Activated CD8-positive, alpha-beta T cell treated with anti-CD3 and anti-CD28 coated beads for 36 hours (primary cell): ENCODE measurements at places on chromosomes 3 and 15. TPM values are rescaled to one million over a fixed set of nuclear protein-coding genes. Genes with fewer than 3 reads are reported as not detected.
A peak's percentile ranks its signal among the peaks of the same experiment; 100 is the strongest.

Gene TM4SF18
- not detected for total RNA-seq

Gene ISLR2
- not detected for total RNA-seq

DNA sequence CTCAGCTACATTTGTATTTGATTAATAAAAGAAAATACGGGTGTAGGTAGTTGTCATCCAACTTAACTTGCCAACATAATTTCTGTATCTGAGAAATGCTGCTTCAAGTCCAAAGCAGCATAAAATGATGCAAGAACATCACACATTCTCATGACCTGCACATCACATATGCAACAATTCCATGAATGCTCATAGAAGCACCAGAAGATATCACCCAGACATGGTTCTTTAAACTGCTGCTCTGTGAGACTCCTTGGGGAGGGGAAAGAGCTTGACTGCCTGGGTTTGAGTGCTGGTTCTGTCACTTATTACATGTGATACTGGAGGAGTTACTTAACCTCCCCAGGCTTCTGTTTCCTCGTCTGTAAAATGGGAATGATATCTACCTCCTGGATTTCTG is 39.4 kb downstream of the CHST14 start:
- DNase-seq = no peak

Gene CLRN1
- total RNA-seq = not detected

GRCh38 chr15:40891810-40892446 is 2.3 kb upstream of the VPS18 start:
- DNase-seq = peak; percentile 58

DNA sequence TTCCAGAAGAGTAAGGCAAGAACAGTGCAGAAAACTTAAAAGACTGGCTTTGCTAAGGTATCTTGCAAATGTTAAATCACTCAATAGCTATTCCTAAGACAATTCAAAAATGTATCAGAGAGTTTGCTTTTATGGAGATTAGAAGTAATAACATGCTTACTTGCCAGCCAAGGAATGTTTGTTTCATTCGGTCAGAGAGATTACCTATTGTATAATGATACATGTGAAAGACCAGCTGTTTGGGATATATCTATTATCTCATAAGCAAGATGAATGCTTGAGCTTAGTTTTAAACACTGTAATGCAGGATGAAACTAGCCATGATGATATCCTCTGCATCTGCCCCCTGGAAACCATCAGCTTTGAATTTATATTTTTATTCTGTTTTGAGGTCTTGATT is 70.7 kb downstream of the MAP2K5 start:
- no peak for DNase-seq

Gene ERICH6
- not detected for total RNA-seq

Gene EIF4A2
- total RNA-seq = 450 TPM

DNA sequence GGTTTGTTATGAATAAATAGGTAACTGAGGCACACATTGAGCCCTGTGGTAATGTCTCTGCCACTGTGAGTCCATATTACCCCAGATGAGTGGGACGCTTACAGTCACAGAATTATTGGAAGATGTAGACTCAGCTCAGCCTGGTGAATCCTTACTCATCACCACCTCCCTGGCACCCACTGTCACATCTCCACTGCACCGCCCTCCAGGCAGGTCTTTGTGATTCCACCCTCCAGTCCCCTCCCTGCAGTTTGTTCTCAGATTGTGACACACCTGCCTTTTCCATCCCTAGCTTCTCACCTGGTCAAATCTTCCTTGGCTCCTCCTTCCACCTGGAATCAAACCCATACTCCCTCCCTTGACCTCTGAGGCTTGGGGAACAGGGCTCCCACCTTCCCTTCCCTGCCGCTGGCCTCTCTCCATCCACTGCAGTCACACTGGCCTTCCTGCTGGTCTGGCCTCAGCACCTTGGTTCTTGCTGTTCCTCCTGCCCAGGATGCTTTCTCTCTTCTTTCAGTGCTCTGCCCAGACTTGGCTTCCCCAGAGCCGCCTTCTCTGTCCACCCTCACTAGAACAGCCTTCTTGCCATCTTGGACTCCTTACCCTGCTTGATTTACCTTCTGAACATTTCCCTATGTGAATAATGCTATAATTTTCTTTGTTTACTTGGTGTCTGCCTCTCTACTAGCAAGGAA is 9.4 kb downstream of the SLC6A20 start:
- no peak for DNase-seq

GRCh38 chr15:93257920-93258319 is 168.9 kb upstream of the RGMA start:
- DNase-seq = no peak

- no peak for DNase-seq
Measured at GRCh38 chr3:149752788-149753136, 473 bp upstream of the COMMD2 start.

DNA sequence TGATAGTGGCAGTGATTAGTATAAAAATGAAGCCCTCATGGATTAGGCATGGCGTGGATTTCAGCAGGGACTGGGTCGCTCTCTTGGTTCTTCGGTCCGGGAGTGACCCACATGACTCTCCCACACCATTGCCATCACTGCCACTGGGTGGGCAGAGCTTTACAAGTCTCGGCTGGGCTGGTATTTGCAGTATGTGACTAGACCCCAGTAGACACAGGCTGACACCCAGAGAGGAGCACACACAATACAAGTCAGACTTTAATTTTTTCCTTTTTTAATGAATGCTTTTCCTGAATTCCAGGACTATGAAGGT is 1.5 kb downstream of the SV2B start:
- no peak for DNase-seq

DNA sequence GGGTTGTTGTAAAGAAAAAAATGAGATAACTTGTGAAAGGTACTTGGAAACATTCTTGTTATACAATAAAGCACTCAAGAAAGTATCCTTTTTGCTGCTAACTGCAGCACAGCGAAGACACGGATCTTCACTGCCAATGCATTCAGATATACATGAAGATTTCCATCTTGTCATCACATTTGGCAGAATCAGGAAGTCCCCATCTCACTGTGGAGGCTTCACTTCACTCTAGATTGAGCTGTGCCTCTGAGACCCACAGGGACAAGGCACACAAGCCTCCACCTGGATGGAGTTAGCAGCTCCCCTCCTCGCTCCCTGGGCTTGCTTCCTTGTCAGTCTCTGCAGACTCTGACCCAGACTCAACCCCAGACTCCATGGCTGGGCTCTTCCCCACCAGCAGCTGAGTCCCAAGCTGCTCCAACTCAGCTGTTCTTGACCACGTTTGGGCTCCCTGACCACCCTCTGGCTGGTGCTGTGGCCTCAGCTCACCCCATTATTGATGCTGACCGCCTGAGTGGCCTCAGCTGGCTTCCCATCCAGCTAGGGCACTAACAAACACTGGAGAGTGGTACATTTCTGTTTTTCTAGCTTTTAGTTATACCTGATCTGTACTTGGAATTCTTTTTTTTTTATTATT is 45.4 kb upstream of the SMAD3 start:
- DNase-seq = no peak

DNA sequence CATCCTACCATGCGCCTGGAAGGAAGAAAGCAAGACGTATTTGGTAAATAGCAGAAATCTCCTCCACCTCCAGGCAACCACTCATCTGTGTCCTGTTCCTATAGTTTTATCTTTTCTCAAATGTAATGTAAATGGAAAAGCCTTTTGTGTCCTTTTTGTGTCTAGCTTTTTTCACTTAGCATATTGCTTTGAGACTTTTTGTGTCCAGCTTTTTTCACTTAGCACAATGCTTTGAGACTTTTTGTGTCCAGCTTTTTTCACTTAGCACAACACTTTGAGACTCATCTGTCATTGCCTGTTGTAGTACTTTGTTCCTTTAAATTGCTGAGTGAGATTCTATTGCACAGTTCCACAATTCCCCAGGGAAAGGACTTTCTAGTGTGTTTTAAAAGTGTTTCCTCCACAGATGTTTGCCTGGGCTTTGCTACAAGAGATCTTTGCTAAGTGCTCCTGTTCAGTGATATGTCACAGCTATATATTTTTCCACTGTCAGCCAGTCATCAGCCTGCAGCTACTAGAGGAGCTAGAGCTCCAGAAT is 27.9 kb upstream of the MUC13 start:
- no peak for DNase-seq

DNA sequence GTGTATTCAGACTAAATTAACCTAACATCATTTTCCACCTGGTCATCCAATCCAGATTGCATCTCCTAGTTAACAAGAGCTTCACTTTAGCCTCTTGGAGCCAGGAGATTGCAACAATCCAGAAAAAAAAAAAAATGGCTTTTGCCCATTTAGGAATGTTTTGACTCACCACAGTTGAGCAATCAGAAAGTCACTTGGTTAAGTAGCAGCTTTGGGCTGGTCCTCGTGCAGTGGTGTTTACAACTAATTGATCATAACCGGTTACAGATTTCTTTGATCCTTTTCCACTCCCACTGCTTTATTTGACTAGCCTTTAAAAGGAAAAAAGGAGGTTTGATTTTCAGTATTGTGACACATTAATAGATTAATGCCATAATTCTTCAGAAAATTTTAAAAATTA is 688.8 kb upstream of the CCDC54 start:
- DNase-seq = no peak

GRCh38 chr15:33547876-33548275 is 237.1 kb downstream of the RYR3 start:
- DNase-seq = peak; percentile 13
